ENCODE measurements at places on chromosomes 6 and 20.

DNA sequence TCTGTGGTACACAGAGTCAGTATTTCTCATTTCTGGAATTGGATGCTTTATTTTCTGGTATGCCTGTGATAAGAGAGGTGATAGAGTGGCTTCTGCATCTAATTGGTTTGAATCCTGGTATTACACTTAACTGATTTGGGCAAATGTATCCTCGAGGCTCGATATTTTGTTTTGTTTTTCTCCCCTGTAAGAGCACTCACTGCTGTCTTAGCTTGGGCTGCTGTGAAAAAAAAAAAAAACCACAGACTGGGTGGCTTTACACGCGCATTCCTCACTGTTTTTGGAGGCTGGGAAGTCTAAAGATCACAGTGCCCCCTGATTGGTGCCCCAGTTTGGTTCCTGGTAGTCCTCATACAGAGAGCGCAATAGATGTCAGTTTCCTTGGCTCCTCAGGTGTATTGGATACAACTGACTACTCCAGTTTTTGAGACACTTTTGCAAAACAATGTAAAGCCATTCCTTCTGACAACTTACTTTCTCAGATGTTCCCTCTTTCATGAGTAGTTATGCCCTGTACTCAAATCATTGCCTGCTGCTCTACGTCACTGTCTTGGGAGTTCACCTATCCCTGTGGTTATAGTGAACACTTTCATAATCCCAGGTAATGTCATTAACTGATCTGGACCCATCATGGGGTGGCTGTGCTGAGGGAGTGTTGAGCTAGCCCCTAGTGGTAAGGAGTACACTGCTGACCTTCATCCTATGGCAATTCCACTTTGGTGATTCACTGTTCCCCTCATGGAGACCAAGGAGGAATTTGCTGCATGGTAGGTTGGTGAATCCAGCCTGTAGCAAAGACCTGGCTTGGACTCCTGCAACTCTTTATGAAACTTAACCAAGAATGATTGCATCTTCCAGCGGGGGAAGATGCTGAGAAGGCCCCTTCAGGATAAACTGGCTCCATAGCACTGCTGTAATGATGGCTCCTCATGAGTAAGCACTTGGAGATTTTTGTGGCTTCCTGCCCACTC is 3.5 kb upstream of the ACAT2 start:
- no peak for DNase-seq

GRCh38 chr6:48113130-48113529 is 2.1 kb upstream of the PTCHD4 start:
- no peak for DNase-seq

DNA sequence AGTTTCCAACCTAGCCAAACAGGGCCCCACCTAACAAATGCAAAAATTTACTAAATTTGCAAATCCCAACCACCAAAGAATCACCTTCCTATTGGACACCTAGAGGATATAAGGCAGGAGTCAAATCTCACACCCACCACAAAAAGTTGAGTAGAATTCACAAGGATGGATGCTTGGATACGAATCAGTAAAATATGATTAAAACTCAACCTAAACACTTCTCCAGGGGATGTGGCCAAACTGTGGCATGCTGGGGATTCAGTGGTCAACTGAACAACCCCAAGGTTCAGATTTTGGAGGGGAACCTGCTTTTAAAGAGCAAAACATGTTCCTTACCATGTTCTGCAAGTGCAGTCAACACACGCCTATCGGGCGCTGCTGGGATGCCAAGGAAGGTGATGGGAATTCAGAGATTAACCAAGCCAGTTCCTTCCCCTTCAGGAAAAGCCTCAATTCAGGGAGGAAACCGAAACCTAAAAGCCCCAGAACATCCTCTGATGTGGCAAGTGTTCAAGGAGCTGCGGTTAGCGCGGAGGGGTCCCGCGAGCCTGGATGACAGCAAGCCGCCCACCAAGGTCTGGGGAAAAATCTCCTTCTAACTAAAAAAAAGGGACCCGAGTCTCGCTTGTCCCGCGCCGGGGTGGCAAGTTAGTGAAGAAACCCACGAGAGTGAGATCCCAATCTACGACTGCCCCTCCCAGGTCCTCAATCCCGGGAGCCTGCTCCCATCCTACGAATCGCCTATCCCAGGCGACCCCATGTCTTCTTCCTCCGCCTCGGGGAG is 902 bp downstream of the SAMHD1 start:
- DNase-seq, result no peak

- DNase-seq, result no peak
Observed at GRCh38 chr6:51394061-51394460, 575.4 kb downstream of the TFAP2B start.

DNA sequence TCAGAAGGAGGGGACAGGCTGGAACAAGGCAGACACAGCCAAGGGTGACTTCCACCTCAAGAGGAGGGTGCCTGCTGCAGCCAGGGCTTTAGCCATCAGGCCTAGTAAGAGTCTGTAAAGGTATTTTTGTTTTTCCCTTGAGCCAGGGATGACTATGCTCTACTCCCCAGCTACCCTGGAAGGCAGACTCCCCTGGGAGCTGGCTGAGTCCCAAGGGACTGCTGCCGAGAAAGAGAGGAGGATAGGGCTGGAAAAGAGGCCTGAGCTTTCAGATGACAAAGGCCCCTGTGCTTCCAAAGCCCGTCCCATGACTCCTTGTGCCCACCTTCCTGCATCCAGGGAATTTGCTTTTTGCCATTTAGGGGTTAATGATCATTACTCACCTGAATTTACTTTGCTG is 14.0 kb upstream of the GSTA4 start:
- no peak for DNase-seq

DNA sequence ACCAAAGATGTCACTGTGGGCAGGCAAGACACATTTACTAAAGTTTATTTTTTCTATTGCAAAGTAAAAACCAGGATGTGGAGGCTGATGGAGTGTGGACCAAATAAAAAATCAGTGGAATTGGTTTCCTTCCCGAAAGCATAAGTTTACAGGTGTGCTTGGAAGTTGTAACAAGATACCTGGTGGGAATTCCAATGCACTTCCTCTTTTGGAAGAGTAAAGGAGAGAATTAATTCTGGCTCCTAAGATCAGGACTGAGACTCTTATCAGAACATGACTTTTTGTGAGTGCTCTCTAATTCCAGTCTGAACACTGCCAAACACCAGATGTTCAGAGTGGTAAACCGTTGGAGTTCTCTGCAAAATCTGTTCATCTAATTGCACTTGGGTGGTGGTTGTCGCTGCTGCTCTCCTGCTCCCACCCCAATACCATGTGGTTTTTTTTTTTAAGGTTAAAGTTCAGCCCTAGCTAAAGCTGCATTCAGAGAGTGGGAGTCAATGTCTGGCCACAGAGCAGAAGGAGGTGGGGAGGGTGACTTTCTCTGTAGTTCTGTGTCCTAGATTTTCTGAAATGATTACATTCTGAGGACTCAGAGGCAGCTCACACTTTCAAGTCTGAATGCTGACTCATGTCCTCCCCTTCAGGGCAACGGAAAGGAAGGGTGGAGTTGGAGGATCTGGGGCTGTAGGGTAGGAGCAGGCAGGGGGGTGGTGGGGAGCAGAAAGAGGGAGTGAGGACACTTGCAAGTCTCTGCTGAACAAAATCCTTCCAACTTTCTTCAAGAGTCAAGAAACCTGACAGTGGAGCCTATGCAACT is 275.8 kb upstream of the PRDM1 start:
- no peak for DNase-seq

GRCh38 chr20:14996883-14997672 is 659.7 kb upstream of the FLRT3 start:
- DNase-seq, result no peak

GRCh38 chr6:147185216-147185615 is 19.0 kb upstream of the STXBP5 start:
- DNase-seq, result no peak

DNA sequence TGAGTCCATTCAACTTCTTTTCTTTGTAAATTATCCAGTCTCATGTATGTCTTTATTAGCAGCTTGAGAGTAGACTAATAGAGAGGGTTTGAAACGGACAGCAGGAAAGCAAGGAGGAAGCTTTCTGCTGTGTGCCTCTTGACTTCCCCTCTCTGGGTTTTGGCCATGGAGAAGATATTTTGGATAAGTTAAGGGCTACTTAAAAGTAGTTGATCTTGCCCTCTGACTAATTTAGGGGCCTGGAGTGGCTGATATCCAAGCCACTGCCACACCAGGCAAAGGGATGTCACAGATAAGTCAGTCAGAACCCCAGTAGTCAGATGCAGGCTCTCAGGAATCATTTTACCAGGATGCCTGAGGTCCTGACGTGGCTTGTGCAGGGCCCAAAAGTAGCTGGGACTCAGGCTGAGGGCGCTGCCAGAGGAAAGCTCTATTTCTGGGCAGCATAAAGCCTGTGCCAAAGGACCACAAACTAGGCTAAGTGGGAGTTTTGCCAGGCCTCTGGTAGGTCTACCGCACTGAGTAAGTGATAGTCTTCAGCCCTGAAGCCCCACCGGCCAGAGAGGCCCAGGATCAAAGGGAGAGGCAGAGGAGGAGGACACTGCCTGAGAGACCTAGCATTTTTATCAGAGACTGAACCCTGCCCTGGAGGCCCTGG is 41.6 kb upstream of the IYD start:
- DNase-seq, result no peak

DNA sequence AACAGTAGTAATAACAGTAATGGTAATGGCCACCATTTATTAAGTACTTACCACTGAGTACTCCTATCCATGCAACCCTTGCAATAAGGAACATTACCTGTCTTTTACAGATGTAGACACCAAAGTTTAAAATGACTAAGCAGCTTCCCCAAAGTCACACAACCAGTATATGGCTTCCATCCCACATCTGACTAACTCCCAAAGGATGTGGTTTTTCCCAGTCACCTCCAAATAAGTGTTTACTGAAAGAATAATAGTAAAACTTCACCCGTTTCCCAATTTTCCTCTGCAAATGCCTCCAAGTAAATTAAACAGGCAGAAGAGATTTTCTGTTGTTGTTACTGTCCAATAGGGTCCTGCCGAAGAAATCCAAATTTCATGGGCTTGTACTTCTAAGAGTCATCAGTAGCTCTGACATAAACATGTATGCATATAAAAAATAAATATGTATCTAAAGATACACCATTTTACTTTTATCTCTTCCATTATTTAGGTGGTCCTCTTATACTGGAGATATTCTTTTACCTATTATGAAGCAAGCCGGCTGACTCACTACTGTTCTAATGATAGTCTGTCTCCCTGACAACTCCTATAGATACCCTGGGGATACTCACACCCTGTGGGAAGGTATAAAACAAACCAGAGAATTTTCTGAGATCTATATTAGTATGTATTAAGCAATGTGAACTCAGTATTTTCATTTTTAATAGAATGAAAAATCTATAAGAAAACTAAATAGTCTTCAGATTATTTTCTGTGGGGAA is 77.9 kb upstream of the ID4 start:
- DNase-seq, result no peak

- DNase-seq, result peak; percentile 53
Observed at GRCh38 chr6:26521600-26522391, 16.4 kb upstream of the HMGN4 start.

DNA sequence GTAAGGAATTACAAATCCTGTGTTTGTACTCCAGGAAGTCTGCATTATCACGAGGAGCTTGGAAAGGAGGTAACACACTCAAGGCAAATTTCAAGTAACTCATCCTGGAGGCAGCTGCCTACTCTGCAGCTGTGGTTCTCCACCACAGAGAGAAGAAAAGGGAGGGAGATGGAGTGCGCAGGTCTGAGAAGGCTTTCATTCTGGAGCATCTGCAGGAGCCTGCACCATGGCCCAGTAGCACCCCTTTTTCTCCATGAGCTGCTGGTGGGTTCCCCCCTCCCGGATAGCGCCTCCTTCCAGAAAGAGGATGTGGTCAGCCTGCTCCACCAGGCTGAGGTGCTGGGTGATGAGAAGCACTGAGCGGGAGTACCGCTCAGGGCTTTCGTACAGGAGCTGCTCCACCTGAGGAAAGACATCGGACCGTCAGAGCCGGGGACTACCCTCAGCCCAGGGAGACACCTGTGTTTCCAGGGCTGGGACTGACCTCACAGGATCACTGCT is 1.6 kb upstream of the PSMB8 start:
- DNase-seq, result peak; percentile 20

- no peak for DNase-seq
Observed at GRCh38 chr6:12527339-12527738, 189.2 kb upstream of the PHACTR1 start.

DNA sequence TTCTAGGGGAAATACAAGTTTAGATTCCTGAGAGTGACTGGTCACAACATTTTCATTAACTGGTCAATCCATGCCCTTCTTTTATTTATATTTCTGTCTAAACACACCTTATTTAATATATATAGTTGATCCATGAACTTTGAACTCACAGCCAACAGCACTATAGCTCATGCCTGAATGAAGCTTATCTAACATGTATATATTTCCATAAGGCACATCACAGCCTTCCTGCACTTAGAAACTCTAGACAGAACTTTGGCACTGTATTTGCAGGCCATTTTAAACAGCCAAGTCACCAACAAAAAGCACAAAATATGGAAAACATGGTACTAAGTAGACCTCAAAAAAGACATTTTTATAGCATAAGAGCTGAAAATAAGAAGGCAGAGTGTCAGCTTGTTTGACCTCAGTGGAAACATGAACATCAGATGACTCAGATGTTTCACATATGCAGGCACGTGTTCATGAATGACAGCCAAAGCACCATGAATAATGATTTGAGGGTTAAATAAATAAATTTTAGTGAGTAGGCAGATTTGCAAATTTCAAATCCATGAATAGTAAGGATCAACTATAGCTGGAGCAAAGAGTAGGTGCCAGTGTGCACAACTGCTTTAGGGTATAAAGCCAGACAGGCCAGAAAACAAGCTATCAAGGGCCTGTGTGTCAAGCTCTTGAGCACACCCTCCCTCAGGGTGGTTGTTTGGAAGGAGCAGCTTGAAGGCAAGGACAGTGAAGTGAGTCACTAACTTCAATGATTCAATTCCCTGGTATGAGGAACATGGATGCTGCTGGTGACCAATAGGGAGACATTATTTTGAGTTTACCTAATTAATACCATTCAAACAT is 88.9 kb upstream of the NT5E start:
- DNase-seq, result no peak

GRCh38 chr6:142731611-142732010 is 213.4 kb downstream of the HIVEP2 start:
- DNase-seq, result no peak

- no peak for DNase-seq
Observed at GRCh38 chr6:39997101-39997635, 62.9 kb upstream of the MOCS1 start.
